Peyer's patch (tissue), 4 donors: ENCODE measurements at places on chromosomes 16 and 17. TPM values are rescaled to one million over a fixed set of nuclear protein-coding genes. Genes with fewer than 3 reads are reported as not detected.
A peak's percentile ranks its signal among the peaks of the same experiment; 100 is the strongest.

Gene NOS2
- total RNA-seq: 6.7 TPM

Gene TNFSF12
- 7.6 TPM for total RNA-seq

Gene TUBB3
- total RNA-seq: 2.1 TPM

Gene CDH8
- total RNA-seq: not detected

Gene KRT35
- total RNA-seq: not detected

Gene DNASE1L2
- total RNA-seq: not detected

Gene SLC16A11
- total RNA-seq: 0.94 TPM

Gene ASGR1
- total RNA-seq: 2.5 TPM

Gene DRC7
- not detected for total RNA-seq

Gene COG1
- 48.3 TPM for total RNA-seq

Gene CNTNAP4
- total RNA-seq: not detected

GRCh38 chr17:61511480-61512182 lies 59.4 kb downstream of the TBX4 start:
- no peaks in the 10 kb centered on the region for H3K36me3 ChIP-seq
- no peaks in the 10 kb centered on the region for H3K4me1 ChIP-seq
- H3K4me3 ChIP-seq: no peak overlapping the region
- no peak overlapping the region for H3K27ac ChIP-seq
- H3K27me3 ChIP-seq: no peaks in the 10 kb centered on the region

DNA sequence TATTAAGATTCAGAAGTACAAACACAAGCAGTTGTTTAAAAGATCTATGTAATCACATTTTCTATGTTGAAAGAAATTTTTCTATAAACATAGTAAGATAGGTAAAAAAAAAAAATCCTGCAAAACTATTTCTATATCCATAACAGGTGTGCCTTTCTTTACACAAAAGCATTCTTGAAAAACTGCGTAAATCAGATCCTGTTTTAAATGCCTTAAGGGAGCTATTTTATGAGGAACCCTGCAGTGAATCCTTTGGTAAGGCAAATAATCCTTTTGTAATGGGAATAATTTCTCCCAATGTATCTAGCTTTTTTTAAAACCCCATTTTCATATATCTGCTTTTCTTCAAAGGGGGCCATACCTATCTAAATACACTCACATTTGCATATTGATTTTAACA lies 157.3 kb downstream of the AATF start:
- no peaks in the 10 kb centered on the region for H3K4me1 ChIP-seq
- no peak overlapping the region for H3K4me3 ChIP-seq
- no peaks in the 10 kb centered on the region for H3K36me3 ChIP-seq
- H3K27ac ChIP-seq: no peak overlapping the region
- DNase-seq: no peak

- no peak overlapping the region for H3K4me3 ChIP-seq
- H3K27ac ChIP-seq: no peak overlapping the region
- no peaks in the 10 kb centered on the region for H3K4me1 ChIP-seq
- no peak for DNase-seq
- no peaks in the 10 kb centered on the region for H3K36me3 ChIP-seq
These were observed 28.0 kb upstream of the ZNF750 start for GRCh38 chr17:82867763-82868325.

- no peak for DNase-seq
- no peaks in the 10 kb centered on the region for H3K27me3 ChIP-seq
- H3K27ac ChIP-seq: no peak overlapping the region
- H3K36me3 ChIP-seq: peaks cover 54% of the 10 kb centered on the region
- H3K4me3 ChIP-seq: no peak overlapping the region
These were observed 3.8 kb downstream of the G6PC3 start for GRCh38 chr17:44074231-44074910.

DNA sequence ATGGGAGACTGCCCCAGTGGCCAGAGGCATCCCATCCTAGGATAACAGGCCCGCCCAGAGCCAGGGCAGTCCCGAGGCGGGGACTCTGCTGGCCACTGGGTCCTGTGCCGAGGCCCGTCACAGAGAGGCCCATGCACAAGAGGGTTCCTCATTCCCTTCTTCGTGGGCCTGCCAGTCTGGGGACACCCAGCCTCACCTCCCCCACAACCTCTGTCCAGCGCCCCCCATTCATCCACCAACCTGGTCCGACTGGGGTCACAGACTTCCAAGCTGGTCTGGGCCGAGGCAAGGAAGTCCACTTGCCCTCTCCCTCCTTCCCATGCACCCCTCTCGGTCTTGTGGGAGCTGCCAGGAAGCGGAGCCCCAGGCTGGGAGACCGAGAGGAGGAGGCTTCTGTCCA lies 94.2 kb upstream of the PLCG2 start:
- no peaks in the 10 kb centered on the region for H3K27me3 ChIP-seq
- DNase-seq: peak; percentile 43
- no peaks in the 10 kb centered on the region for H3K4me1 ChIP-seq
- H3K4me3 ChIP-seq: no peak overlapping the region

DNA sequence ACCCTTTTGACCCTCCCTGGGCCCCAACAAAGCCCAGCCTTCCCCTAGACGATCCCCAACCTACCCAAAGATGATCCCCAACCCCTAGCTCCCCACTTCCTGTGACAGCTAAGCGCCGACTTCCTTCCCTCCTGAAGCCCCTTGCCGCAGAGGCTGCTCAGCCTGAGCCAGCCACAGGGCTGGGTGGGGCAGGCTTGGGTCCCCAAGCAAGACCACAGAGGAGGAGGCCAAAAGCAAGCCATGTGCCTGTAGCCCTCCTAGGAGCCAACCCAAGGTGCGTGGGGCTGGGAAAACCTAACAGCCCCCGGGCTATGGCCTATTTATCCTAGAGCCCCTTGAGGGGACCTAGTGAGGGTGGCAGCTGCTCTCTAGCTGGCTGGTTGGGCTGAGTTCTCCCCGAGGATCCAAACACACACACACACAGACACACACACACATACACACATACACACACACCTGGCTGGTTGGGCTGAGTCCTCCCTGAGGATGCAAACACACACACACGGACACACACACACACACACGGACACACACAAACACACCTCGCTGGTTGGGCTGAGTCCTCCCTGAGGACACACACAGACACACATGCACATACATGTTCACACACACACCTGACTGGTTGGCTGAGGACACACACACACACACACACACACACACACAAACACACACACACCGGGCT lies 4.8 kb downstream of the ARRB2 start:
- H3K27me3 ChIP-seq: no peaks in the 10 kb centered on the region
- peak overlapping the region; percentile 24 for H3K27ac ChIP-seq
- no peak for DNase-seq
- H3K36me3 ChIP-seq: no peaks in the 10 kb centered on the region
- peaks cover 40% of the 10 kb centered on the region for H3K4me1 ChIP-seq

DNA sequence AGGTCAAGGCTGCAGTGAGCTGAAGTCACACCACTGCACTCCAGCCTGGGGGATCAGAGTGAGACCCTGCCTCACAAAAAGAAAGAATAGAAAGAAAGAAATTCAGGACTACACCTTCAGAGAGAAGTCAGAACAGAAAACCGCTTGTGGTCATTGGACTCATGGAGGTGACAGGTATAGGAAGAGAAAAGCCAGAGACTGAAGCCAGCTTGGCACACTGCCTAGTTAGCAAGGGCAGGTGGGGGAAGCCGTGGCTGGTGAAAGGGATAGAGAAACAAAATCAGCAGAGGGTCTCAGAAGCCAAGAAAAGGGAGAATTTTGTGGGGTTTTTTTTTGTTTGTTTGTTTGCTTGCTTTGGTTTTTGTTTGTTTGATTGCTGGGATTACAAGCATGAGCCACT lies 32.9 kb upstream of the SKAP1 start:
- no peaks in the 10 kb centered on the region for H3K27me3 ChIP-seq
- DNase-seq: no peak
- no peak overlapping the region for H3K4me3 ChIP-seq
- no peaks in the 10 kb centered on the region for H3K36me3 ChIP-seq
- no peak overlapping the region for H3K27ac ChIP-seq

DNA sequence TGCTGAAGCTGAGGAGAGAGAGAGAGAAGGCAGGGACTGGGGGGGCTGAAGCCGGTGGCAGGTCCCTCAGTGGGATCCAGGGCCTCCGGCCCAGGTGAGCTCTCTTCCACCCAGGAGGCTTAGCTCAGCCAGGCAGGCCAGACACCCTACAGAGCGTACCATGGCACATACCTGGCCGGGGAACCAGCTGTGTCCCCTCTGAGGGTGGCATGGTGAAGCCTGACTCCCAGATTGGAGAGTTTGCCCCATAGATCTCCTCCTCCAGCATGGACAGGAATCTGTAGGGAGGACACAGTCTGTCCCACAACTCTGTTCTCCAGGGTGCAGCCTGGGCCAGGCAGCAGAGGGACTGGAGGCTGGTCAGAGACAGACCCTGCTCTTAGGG lies 3.0 kb downstream of the KAT2A start:
- H3K4me3 ChIP-seq: no peak overlapping the region
- no peaks in the 10 kb centered on the region for H3K27me3 ChIP-seq
- no peak overlapping the region for H3K27ac ChIP-seq
- no peaks in the 10 kb centered on the region for H3K36me3 ChIP-seq
- peaks cover 6% of the 10 kb centered on the region for H3K4me1 ChIP-seq

- H3K27me3 ChIP-seq: no peaks in the 10 kb centered on the region
- peaks cover 10% of the 10 kb centered on the region for H3K4me1 ChIP-seq
- H3K27ac ChIP-seq: no peak overlapping the region
- no peaks in the 10 kb centered on the region for H3K36me3 ChIP-seq
These were observed 2.4 kb upstream of the CCL3L1 start for GRCh38 chr17:36198831-36199465.

DNA sequence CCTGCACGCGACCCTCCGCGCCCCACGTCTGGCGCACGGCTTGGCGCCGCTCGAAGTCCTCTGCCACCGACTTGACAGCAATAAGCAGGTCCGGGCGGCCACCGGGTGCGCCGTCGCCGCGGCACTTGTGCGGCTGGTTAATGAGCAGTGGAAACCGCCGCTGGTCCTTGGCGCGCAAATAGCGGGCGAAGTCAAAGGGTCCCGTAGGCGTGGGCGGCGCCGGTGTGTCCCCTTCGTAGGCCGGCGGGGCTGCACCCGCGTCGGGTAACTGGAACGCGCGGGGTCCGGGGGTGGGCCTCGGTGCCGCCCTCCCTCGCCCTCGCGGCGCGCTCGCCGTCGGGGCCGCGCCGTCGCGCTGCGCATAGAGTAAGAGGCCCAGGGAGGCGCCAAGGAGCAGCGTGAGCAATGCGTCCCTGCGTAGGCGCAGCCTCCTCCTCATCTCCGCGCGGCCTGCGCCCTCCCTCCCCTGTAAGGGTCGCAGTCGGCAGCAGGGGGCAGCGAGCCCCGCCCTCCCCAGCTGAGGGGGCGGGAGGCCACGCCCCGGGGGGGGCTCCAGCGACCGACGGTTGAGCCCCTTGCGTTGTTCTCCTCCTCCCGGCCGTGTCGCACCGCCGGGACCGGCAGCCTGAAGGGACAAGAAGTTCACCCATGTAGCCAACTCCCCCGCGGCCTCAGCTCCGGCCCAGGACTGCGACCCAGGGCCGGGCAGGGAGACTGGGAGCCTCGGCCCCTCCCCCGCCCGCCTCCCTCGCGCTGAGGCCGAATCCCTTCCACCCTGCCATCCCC lies 558 bp downstream of the B3GNT9 start:
- H3K36me3 ChIP-seq: peaks cover 26% of the 10 kb centered on the region
- peak overlapping the region; percentile 51 for H3K4me3 ChIP-seq
- DNase-seq: peak; percentile 57
- no peaks in the 10 kb centered on the region for H3K27me3 ChIP-seq
- peak overlapping the region; percentile 73 for H3K27ac ChIP-seq
- no peaks in the 10 kb centered on the region for H3K4me1 ChIP-seq

DNA sequence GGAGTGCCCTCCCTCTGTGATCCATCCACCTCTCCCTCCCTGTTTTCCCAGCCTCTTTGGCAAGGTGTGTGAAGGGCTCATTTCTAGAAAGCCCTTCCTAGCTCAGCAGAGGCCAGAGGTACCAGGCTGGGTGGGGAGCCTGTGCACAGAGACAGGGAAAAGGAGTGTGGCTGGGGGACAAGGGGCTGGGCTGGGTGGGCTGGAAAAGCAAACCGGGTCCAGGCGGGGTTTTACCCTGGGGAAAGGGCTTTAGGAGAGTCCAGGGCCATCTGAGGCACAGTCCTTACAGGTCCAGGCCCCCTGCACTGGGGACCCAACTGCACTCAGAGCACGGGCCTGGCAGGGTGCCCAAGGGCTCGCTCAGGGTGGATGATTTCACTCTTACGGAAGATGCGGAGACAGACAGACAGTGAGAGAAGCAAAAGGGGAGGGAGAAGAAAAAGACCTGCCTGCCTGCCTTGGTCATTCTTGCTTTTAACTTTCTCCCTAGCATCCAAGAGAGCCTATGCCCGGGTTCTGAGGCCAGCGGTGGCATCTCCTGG lies 7.0 kb downstream of the CRHR1 start:
- no peak overlapping the region for H3K4me3 ChIP-seq
- H3K36me3 ChIP-seq: no peaks in the 10 kb centered on the region
- H3K27ac ChIP-seq: no peak overlapping the region
- no peaks in the 10 kb centered on the region for H3K4me1 ChIP-seq
- DNase-seq: no peak

GRCh38 chr17:570388-570787 lies 144.3 kb downstream of the VPS53 start:
- H3K27ac ChIP-seq: no peak overlapping the region
- no peaks in the 10 kb centered on the region for H3K36me3 ChIP-seq
- no peak for DNase-seq
- no peaks in the 10 kb centered on the region for H3K27me3 ChIP-seq

DNA sequence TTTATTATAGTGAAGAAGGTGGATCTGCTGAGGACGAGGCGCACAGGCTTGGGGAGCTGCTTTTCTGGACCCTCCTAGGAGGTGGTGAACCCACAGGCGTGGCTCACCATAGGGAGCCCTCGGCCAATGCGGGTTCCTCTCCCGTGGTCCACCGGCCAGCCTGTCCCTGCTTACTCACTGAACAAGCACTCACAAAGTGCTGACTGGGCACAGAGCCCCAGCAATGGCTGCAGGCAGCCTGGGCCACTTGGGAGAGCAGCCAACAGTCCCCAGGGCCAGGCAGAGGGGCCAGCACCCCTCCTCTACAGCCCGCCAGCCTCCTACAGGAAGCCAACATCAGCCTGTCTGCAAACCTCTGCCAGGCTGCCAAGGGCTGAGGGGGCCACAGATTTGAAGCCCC lies 19.1 kb upstream of the NCBP3 start:
- no peaks in the 10 kb centered on the region for H3K4me1 ChIP-seq
- no peak overlapping the region for H3K27ac ChIP-seq
- H3K4me3 ChIP-seq: no peak overlapping the region

GRCh38 chr17:55266051-55266957 lies 1.5 kb downstream of the HLF start:
- peak overlapping the region; percentile 42 for H3K4me3 ChIP-seq
- no peaks in the 10 kb centered on the region for H3K27me3 ChIP-seq
- H3K36me3 ChIP-seq: no peaks in the 10 kb centered on the region
- H3K4me1 ChIP-seq: no peaks in the 10 kb centered on the region
- DNase-seq: no peak
- H3K27ac ChIP-seq: peak overlapping the region; percentile 80
